LHCN-M2 (cell line): ENCODE measurements at places on chromosomes 5 and 9. TPM values are rescaled to one million over a fixed set of nuclear protein-coding genes. Genes with fewer than 3 reads are reported as not detected.

DNA sequence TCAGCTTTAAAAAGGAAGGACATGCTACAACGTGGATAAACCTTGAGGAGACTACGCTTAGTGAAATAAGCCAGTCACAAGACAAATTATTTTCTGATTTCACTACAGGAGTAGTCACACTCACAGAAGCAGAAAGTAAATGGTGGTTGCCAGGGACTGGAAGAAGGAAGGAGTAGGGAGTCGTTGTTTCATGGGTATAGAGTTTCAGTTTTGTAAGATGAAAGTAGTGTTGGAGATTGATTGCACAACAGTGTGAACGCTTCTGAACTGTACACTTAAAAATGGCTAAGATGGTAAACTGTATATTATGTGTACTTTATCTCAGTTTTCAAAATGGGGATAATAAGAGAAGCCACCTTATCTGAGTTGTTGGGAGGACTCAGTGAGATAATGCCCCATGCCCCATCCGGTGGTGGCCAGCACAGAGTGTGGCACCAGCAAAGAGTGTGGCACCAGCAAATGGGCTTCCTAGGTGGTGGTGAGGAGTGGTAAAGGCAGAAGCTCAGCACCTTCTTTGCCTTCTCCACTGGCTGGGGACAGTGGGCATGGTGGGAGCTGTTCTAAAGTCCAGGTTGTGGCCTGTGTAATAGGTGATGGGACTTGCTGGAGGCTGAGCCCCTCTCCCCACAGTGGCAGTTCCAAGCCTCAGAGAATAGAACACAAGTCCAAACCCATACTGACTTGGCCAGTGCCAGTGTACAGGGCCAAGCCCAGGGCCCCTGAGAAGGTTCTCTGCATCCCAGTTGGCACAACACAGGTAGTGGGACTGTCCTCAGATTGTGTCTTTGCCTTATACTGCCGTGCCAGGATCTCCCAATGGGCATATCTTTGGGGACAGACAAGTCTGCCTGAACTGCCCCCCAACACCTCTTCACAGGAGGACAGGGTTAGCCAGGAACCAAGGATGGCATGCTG lies 4.4 kb downstream of the SLC22A4 start:
- peak; percentile 32 for DNase-seq

C5orf58 gene
- not detected in 2 replicates for total RNA-seq

EGFL7 gene
- 7.6 and 8.9 TPM in 2 replicates for total RNA-seq

GTF3C4 gene
- total RNA-seq = 14.5 and 15.3 TPM in 2 replicates

UNC5A gene
- 0.06 and 0.26 TPM in 2 replicates for total RNA-seq

- no peak for DNase-seq
Observed at GRCh38 chr5:101728933-101729332, 567.2 kb downstream of the SLCO4C1 start.

DNA sequence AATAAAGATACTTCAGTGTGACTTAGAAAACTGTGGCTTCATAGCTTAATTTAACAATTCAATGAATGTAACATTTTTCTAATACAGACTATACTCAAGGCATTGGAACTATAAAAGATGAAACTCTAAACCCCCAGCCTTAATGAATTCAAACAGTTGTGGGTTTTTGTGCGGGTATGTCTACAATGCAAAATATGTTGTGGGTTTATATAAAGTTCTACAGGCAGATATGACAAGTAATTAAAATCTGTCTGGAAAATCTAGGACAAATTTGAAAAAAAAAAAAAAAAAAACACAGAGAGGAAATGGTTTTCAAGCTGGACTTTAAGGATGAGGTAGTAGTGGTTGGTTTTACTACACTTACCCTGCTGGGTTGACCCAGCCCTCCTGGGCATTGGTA lies 467.5 kb upstream of the TLE4 start:
- peak; percentile 10 for DNase-seq

GRCh38 chr9:137041124-137041523 lies 4.9 kb downstream of the NPDC1 start:
- no peak for DNase-seq

JAKMIP2 gene
- 0.06 and 0.52 TPM in 2 replicates for total RNA-seq

GFI1B gene
- 0.06 TPM in 1 of 2 replicates, not detected in the other for total RNA-seq

ANKRD31 gene
- not detected in 2 replicates for total RNA-seq

DNA sequence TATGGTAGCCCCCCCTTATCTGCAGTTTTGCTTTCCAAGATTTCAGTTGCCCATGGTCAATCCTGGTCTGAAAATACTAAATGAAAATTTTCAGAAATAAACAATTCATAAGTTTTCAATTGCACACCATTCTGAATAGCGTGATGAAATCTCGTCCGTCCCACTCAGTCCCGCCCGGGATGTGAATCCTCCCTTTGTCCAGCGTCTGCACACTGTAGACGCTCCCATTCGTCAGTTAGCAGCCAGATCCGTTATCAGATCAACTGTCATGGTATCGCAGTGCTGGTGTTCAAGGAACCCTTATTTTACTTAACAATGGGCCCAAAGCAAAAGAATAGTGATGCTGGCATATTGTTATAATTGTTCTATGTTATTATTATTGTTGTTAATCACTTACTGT lies 98.6 kb downstream of the TMEM215 start:
- no peak for DNase-seq

GRCh38 chr5:96199713-96200183 lies 233.3 kb downstream of the PCSK1 start:
- DNase-seq = no peak
